ENCODE measurements at places on chromosomes 4 and X.

DNA sequence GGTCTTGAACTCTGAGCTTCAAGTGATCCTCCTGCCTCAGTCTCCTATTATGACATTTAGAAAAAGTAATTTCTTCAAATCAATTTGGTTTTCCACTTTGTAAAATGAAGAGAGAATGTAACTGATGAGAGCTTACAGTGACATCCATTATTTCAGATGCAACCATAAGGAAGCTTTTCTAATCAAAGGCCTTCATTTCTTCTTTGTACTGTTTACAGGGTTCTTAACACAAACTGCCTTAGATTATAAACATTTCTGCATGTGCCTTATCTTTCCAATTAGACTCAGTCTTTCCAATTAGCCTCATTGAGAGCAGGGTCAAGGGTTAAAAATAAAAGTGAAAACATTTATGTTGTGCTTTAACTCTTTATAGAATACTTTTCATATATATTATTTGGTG, 71.8 kb downstream of the WWC2 start:
- no peak for DNase-seq

DNA sequence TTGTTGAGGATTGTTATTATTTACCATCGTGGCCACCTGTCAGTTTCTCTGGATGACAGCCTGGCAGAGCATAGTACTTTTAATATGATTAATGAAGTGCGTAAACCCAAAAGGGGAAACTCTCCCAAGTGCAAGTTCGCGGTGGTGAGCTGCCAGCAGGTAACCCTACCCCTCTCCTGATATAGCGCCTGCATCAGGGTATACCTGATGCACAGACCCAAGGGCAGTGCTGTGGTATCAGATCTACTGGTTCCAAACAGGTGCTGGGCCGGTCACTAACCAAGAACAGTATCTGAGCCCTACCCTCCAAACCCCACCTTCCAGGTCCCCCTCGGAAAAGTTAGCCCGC, 1.6 kb downstream of the RNF150 start:
- DNase-seq, result no peak

DNA sequence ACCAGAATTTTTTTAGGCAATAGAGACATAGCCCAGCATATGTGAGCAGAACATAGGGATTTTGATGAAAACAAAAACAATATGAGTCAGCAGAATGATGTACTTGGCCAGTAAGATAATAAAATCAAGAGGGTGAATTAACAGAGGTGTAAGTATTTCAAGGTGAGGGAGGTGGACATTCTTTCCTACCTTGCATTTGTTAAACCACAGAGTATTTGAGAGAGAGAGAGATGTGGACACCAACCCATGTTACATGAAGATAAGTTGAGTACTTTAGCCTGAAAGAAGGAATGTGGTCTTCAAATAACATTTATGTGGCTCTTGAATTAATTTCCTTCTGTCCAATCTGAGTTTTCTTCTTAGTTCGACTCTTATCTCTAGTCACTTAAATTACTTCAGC, 68.6 kb downstream of the DIAPH2 start:
- no peak for DNase-seq

GRCh38 chr4:184255361-184255760, 37.7 kb upstream of the ENPP6 start:
- DNase-seq, result no peak

GRCh38 chrX:47500554-47500953, 17.5 kb upstream of the ZNF41 start:
- no peak for DNase-seq

DNA sequence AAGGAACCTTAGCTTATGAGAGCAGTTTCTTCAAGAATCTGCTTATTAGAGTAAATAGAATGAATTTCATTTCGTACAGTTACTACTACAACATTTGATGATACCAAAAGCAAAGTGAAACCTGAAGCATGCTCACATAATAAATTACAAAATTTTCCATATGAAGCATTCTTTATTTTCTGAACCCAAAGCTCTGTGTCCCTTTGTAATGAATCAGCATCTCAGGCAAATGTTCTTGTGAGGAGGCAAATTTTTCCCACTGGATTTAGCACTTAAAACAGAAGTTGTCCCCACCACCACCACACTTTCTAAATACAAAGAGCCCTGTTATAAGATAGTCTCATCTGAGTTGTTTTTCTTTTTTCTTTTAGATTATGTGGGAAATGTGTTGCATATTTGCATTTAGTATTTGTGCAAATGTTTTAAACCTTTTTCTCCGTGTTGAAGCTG, 70.7 kb upstream of the NFKB1 start:
- DNase-seq, result no peak

DNA sequence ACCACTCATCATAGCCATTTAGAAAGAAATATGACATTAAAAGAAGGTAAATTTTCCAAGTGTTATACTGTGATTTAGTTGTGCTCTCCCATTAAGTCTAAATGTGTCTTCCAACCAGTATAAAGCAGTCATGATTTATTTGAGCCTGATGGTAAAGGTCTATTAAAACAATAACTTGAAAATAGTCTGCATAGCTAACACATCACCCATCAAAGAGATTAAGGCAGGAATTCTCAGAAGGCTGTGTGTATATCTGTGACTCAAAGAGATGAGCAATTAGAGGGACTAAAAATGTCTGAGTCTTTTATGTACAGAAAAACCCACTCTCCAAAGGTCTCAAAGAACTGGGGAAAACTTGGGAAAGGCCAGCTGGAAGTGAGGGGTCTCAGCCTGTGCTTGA, 70.3 kb upstream of the IQCM start:
- DNase-seq, result no peak

DNA sequence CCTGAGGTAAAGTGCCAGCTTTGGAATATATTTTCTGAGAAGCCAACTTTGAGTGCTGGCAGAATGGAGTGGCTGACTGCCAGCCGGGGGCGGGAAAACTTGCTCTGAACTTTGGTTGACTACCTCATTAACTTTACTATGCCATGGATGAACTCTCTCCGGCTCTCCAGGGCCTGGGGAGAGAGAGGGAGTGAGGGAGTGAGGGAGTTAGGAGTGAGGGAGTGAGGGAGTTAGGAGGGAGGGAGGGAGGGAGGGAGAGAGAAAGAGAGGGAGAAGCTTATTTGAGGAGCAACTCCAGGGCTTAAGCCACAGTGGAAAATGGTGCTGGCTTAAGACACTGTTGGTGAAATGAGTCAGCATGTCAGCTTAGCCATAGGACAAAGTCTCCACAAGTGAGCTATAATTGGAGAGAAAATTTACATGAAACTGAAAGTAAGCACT, 280.9 kb upstream of the RPS6KA3 start:
- DNase-seq, result no peak

DNA sequence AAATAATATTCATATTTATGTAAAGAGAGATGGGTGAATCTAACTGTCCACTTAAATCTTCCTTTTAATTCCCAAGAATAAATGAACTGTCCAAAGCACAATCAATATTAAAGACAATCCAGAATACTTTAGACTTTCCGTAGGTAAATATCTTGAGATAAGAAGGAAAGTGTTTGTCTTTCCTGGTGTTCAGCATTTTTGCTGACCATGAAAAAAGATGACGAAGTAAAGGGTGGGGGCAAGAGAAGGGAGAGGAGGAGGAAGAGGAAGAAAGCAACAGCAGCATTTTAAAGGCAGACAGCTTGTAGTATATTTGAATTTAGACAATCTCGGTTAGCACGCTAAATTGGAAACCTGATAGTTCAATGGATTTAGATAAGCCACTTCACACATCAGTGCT, 498.2 kb downstream of the KCNIP4 start:
- no peak for DNase-seq

- no peak for DNase-seq
Observed at GRCh38 chr4:4624276-4624897, 82.5 kb upstream of the STX18 start.

DNA sequence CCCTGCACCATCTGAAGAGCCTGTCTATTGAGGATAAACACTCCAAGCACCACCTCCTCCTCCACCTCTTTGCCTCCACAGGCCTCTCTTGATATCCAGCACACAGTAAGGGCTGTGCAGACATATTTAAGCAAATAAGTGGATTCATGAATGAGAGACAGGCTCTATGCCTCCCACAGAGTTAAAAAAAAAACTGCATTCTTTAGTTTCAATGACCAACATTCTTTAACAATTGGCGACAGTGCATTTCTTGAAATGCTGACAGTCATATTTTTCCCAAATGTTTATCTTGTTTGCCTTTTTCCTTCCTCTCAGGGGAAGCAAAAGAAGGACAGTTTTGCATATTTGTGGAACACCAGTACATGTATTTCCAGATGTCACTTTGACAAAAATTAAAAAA, 38.6 kb downstream of the MXRA5 start:
- no peak for DNase-seq

GRCh38 chr4:105588252-105588651, 35.8 kb downstream of the ARHGEF38 start:
- DNase-seq, result no peak

- no peak for DNase-seq
Observed at GRCh38 chr4:91243132-91243531, 1060.6 kb upstream of the GRID2 start.

GRCh38 chr4:100357542-100357941, 160.3 kb downstream of the EMCN start:
- DNase-seq, result no peak

DNA sequence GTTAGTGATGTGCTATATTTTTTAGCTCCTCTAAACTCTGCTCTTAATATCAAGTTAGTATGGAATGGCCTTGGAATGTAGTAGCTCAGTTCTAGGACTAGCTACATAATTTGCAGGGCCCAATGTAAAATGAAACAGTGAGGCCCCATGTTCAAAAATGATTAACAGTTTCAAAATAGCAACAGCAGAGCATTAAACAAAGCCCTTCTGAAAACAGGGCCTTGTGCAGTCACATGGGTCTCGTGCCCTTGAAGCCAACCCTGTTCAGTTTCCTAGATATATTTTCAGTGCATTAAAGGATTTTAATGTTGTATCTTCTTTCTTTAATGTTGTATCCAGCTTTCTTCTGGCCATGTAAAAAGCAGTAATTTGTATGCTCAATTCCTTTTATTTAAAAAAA, 82.1 kb downstream of the TASL start:
- no peak for DNase-seq

DNA sequence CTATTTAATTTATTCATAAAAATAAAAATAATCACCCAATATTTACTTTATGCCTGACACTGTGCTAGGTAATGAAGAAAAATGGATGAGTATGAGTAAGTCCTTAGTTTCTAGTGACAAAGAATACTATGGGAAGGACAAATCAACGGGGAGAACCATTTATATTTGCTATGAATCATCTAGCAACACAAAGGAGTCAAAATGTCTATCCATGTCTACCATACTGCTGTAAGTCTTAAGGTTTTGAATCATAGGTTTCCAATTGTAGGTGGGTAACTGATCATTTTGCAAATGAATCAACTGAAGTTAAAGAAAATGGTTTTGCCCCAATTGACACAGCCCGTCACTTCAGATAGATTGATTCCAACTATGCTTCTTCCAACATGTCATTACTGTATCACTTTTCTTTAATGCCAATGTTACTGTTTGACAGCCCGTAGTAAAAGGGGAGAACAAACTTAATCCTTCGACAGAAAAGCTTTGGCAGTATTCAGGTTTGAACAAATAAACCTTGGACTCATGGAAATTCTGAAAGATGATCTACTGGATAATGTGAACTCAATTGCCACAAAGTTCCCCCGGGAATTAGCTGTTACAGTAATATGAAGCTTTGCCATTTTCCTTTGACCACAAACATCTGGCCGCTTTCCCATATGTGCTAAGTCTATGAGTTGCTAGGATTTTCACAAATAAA, 3.2 kb downstream of the TDO2 start:
- no peak for DNase-seq

GRCh38 chr4:184408684-184409081, 65.7 kb downstream of the IRF2 start:
- no peak for DNase-seq

- DNase-seq, result no peak
Observed at GRCh38 chr4:129117705-129118104, 21.8 kb downstream of the C4orf33 start.

DNA sequence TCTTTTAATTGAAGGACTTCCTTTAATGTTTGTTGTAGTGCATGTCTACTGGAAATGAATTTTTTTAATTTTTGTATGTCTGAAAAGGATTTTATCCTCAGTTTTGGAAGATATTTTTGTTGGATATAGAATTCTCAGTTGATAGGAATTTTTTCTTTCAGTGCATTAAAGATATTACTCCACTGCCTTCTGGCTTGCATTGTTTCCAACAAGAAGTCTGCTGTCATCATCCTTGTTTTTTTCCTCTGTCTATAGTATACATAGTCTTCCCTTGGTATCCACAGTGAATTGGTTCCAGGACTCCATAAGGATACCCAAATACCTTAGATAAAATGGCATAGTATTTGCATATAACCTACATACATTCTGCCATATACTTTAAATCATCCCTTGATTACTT, 33.5 kb downstream of the SCD5 start:
- DNase-seq, result no peak

- DNase-seq, result no peak
Observed at GRCh38 chrX:21581479-21581878, 76.7 kb downstream of the KLHL34 start.

DNA sequence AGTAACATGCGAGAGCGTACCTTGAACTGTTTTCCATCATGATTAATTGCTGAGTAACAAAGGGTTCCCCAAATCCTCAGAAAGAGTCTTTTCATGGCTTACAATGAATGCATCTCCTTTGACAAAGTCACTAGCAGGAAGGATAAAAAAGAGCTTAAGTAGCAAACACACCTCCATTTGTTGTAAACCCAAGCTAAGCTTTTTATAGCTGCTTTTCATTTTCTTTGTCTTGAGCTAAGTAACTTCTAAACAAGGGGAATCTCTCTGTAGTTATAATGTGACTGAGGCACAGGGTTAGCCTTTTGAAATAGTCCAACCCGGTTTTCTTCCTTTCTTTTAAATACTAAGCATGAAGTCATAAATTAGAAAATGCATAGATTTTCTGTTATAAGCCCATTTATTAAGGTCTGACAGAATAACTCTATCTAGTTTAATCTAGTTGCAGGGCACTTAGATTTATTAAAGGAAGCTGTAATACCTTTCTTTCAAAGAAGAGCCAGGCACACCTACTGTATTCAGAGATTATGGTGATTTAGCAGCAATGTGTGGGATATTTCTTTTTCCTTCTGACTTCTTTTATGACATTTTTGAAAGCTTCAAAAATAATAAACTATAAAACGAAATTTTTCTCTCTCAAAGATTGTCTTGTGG, 226.9 kb upstream of the SMIM31 start:
- DNase-seq, result no peak

GRCh38 chr4:159131564-159131963, 28.7 kb downstream of the RAPGEF2 start:
- no peak for DNase-seq

- no peak for DNase-seq
Observed at GRCh38 chrX:964831-965416, 247.5 kb downstream of the CRLF2 start.

DNA sequence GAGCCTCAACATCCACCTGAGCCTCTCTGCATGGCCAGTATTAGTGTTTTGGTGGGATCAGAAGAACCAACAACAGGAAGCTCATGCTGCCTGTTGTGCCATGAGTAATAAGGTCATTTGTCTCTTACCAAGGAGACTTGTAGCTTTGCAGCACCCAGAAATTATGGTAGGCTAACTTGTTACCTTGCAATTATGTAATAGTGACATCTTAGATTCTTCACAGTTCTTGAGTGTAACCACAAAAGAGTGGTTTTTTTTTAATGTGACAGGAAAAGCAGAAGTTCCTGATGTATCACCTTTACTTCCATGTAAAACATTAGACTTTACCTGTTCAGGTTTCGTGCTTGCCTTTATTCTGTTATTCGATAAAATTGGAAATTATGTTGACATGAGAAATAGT, 263.9 kb upstream of the CXXC4 start:
- DNase-seq, result no peak

All from T-cell (primary cell).